ENCODE measurements at places on chromosomes 3 and 15. TPM values are rescaled to one million over a fixed set of nuclear protein-coding genes. Genes with fewer than 3 reads are reported as not detected.

DNA sequence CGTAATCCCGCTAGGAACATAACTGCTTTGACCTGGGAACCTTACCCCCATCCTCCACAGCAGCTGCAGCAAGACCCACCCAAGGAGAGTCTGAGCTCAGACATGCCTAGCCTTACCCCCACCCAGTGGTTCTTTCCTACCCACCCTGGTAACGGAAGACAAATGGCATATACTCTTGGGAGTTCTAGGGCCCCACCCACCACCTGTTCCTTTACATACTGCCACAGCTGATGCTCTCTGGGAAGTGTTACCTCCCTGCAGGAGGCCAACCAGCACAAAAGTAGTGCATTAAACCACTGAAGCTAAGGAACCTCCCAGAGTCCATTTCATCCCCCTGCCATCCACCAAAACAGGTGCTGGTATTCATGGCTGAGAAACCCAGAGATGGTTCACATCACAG, 50.6 kb upstream of the AZI2 start:
- H3K4me1 ChIP-seq, result no peaks in the 10 kb centered on the region
- no peaks in the 10 kb centered on the region for H3K27me3 ChIP-seq
- no peak for DNase-seq
- no peak overlapping the region for H3K4me3 ChIP-seq

GRCh38 chr15:78080088-78080460, 2.6 kb upstream of the TBC1D2B start:
- H3K27me3 ChIP-seq, result no peaks in the 10 kb centered on the region
- no peaks in the 10 kb centered on the region for H3K36me3 ChIP-seq
- no peak overlapping the region for H3K4me3 ChIP-seq
- H3K27ac ChIP-seq, result no peak overlapping the region

GRCh38 chr3:16012086-16012485, 162.4 kb upstream of the GALNT15 start:
- H3K27ac ChIP-seq, result no peak overlapping the region
- DNase-seq, result no peak
- no peaks in the 10 kb centered on the region for H3K27me3 ChIP-seq
- no peak overlapping the region for H3K4me3 ChIP-seq
- H3K4me1 ChIP-seq, result no peaks in the 10 kb centered on the region

- H3K4me1 ChIP-seq, result peaks cover 5% of the 10 kb centered on the region
- H3K27ac ChIP-seq, result no peak within 1 kb of the TSS
- DNase-seq, result peak; percentile 24
These were observed at the start of gene COL6A5 for GRCh38 chr3:130345487-130346079. Gene COL6A5, plus strand, starts transcription at chr3:130345672. Its CDS starts 27,967 bp downstream, at chr3:130373639.

Gene TPRG1
- total RNA-seq, result 1.4 TPM
